Renal cortex interstitium (tissue), 15 donors: ENCODE measurements at places on chromosomes 11 and 22.

DNA sequence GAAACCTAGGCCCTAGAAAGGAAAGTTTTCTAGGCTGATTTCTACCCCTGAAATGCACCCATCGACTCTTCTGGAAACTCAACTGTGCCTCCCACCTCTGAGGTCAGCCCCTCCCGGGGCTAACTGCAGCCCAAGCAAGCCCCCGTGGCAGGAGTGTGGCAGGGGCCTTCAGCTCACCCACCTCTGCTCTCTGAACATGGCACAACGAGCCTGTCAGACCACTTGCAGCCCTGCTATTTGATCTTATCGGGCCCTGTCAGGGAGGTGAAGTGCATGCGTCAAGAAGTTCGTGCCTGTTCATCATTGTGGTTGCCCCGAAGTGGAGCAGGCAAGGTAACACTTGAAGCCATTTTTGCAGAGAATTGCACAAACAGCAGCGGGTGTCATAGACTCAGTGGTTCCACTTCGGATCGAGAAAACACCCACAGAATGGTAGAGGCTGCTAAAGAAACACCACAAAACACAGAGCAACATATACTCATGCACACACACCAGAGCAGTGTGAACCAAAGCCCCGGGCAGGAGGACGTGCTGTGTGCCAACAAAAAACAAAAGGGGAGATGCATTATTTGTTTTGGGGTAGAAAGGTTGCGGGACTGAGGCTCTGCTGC is 262.7 kb downstream of the ETS1 start:
- DNase-seq: no peak

DNA sequence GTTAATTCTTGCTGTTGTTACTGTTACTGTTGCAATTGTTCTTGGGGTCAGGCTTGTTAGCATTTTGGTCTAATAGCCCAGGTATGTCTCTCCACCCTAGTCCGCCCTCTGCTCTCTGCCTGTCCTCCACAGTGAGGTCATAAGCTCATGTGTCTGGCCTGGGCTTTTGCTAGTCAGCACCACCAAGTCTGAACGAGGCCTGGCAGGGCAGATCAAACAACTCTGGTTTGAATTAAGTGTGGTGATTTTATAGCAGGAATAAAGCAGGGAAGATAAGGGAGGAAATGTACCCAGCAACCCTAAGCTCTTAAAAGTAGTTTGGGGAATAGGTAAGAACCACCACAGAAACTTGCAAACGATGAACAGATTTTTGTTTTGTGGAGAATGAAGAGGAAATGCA is 98.7 kb downstream of the ABTB2 start:
- DNase-seq: no peak

DNA sequence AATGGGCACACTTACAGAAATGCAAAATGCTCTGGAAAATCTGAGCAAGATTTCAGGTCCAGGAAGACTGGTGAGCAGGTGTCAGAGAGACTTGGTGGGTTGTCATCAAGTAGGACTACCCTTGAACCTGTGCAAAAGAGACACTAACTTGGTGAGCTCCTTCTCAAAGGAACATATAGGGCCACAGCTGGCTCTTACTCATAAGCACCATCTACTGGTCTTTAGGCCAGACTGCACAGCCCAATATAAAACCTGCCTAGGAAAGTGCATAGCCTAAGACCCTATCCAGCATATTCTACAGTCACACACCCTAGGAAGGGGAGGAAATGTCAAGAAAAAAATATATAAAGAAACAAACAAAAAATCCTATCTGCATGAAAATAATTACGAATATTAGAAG is 18.2 kb upstream of the OR10W1 start:
- DNase-seq: no peak

- DNase-seq: no peak
Measured at GRCh38 chr11:93512949-93513667, 30.1 kb downstream of the SMCO4 start.

GRCh38 chr11:121249039-121249663 is 43.4 kb upstream of the SC5D start:
- DNase-seq: no peak
